ENCODE measurements at places on chromosomes 4 and X.

- DNase-seq = no peak
Observed at GRCh38 chrX:54994668-54995351, 822 bp upstream of the PFKFB1 start.

DNA sequence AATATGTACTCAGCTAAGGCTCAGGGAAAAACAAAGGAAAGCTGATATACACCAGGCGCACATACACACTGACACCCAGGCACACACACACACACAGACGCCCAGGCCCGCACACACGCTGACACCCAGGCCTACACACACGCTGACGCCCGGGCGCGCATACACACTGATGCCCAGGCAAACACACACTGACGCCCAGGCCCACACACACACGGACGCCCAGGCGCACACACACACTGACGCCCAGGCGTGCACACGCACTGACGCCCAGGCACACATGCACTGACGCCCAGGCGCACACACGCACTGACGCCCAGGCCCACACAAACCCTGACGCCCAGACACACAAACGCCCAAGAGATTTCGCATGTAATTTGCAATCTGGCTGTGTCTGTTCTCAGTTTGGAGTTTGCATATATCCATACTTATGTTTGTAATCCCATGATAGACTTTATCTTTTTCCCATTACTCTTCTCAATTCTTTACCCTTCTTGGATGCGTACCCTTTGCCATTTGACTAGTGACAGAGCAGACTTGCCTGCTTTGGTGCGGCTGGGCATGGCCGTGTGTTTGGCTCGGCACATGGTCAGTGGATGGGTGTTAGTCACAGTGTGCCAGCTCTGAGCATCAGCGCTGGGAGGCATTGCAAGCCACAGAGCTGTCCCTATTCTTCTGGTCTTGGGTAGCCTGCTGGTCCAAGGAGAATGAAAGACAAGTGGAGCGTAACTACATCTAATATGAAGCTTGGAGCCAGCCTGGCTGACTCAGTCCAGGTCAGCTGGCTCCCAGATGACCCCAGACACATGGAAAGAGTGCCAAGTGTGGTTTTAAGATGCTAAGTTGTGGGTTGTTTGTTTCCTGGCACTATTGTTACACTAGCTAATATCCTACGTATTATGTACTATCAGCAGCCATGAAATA lies 632.4 kb upstream of the ZFP42 start:
- DNase-seq = no peak

- DNase-seq = no peak
Observed at GRCh38 chrX:77640702-77641101, 145.3 kb downstream of the ATRX start.

DNA sequence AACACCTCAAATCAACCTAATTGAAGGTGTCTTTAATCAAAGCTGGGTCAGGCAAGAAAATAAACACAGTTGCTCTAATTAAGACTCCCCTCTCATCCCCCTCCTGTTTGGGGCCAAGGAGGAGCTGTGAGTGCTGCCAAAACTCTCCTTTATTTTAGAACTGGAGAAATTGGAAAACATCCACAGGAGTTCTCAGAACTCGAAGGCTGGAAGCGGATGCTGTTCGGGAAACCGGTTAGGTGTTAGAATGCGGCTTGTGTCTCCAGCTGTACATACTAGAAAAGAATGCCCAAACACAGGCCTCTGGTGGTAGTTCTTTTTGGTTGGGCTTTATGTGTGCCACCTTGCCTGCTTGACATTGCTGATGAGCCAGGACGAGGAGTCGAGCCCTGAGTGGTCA lies 118.2 kb downstream of the GPR143 start:
- no peak for DNase-seq

DNA sequence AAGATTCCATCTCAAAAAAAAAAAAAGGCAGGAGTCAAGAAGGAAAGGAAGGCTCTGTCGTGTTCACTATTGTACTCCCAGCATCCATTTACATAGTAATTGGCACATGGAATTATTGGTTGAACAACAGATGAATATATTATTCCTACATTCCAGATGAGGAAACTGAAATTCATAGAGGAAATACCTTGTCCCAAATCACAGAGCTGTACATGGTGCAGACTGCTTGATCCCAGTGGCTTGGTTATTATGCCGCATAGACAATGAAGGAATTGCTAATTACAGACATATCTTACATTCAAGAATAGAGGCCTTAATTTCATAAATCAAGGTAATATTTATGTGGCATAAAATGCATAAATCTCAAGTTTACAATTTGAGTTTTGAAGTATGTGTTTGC lies 63.6 kb downstream of the LDB2 start:
- DNase-seq = no peak

GRCh38 chrX:63993936-63994335 lies 208.9 kb upstream of the ARHGEF9 start:
- no peak for DNase-seq

DNA sequence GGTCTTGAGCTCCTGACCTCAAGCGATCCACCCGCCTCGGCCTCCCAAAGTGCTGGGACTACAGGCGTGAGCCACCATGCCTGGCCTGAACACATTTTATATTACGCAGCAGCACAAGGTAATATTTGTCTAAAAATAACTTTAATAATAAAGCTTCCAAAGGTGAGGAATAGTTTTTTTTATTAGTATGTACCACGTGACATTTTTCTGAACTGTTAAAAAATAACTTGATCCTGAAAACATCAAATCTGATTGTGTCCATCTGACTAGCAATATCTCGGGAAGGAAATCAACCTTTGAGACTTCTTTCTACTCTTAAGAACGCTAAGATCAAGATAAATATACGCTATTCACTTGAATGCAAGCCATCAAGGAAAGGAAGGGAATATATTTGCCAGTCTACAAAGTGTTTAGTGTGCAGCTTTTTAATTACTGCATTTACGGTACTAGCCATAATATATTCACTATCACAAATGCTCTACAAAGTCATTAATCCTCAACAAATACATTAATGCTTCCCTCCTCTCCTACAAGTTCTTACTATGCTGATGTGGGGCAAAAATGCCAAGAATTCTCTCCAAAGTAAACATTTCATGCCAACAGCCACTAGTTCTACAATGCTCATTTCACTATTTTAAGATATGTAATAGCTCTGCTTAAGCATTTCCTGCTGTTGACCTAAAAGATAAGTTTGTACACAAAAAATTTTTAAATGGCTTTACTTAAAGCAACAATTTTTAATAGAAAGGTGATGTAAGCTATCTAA lies 143.6 kb downstream of the APBB2 start:
- no peak for DNase-seq

DNA sequence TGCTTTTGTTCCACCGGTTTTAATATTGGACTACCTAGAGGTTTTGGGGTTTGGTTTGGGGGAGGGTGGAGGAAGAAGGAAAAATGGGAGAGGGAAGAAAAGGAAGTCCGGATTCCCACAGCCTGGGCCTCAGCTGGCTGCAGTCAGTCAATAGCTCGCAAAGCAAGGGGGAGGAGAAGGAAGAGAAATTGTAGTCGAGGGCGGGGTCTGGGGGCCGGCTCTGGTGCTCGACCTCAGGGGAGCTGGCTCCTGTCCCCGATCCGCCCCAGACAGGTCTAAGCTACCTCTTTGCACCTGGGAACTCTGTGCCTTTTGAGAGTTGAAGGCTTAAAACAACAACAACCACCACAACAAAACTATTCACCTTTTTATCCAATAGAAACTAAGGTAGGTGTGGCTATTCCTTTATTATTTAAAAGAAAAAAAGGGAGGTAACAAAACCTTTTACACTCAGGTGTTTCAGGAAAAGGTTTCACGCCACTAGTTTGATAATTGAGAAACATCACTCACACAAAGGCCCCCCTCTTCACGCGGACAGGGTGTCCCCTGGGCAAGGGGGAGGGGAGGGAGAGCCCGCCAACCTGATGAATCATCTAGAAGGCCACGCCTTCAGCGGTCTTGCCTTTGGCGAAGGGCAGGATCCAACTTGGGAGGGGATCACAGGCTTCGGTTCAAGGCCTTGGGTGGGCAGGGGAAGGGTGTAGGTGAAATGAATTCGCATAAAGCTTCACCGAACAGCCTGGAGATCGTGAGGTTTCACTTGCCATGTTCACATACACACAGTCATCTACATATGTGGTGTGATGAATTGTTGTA lies 1.6 kb upstream of the LNX1 start:
- DNase-seq = no peak
